ENCODE measurements at places on chromosomes 5 and 9.
A peak's percentile ranks its signal among the peaks of the same experiment; 100 is the strongest.

DNA sequence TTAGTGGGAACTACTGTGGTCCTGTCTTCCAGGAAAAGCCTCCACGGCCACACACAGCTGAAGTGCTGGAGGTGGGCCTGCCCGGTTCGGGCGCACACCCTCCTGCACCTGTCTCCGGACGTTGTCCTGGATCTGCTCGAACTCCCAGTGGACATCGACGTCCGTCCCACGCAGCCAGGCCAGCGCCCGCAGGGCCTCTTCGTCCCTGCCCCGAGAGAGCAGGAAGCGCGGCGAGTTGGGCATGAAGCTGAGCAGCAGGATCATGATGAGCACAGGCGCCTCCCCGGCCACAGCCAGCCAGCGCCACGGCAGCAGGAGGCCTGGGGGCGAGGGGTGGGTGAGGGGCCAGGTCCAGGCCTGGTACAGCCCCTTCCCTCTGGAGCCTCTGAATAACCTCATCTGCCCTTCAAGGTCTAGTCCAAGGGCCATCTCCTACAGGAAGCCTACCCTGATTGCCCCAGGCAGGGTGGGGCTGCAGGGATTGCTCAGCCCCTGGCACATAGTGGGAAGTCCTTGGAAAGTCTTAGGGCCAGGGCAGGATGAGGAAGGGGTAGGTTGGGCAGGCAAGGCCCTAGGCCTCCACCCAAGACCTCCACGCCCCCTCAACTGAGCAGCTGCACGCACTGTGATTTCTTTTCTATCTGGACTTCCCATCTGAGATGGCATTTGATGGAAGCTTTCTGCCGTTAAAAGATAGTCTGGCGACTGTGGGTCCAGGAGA, 3.4 kb downstream of the SLC2A6 start:
- no peak for DNase-seq

GRCh38 chr9:133943781-133944745, 48.1 kb downstream of the VAV2 start:
- peak; percentile 19 for DNase-seq

GRCh38 chr9:88953381-88954029, 37.8 kb upstream of the S1PR3 start:
- no peak for DNase-seq

DNA sequence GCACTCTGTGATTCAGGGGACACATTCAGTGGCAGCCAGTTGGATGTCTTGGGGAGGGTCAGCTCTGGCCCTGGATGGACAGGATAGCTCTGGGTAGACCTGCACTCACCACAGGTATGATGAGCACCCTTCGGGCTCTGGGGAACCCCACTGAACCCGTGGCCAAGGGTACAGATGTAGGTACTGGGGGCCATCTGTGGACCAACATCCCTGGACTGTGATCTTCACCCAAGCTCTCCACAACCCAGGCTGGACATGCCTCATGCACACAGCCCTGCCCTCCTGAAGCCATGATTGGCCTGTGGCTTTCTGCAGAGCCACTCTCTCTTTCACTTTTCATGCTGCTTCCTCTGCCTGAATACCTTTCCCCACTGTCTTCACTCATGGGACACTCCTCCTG, 15.6 kb upstream of the ACSL6 start:
- no peak for DNase-seq

GRCh38 chr9:135586601-135587109, 25.1 kb downstream of the PAEP start:
- DNase-seq = no peak

DNA sequence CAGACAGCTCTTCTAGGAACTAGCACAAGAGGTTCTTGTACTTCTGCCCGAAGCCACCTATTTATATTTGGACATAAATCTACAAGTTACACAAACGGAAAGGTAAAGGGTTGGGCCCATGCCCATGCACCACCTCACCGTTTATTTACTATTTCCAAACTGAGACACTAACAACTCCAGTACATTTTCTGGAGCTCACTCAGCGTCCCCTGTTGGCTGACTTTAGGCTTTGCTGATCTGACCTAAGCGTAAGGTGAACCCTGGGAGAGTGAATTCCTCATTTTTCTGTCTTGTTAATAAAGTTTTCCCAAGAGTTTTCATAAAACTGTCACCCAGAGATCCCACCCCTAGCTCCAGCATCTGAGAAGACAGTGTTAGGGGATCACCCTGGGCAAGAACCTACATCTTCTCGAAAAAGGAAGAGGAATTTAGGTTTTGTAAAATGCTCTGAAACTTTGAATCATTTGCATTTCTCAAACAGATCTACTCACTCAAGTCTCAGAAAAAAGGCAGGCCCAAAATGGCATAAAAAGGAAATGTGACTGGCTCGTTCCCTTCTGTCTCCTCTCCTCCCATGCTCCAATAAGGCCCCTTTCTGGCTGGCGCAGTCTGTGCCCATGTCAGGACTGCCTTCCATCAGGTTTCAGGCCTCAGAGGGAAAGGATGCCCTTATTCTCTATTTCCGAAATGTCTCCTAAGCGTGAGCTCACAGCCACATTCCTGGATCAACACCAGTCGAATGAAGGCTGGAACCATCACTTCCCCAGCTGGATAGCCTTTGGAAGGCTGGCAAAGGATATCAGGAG, 201.3 kb downstream of the FANCC start:
- DNase-seq = no peak

- DNase-seq = no peak
Observed at GRCh38 chr9:3874449-3875360, 348.9 kb upstream of the RFX3 start.

DNA sequence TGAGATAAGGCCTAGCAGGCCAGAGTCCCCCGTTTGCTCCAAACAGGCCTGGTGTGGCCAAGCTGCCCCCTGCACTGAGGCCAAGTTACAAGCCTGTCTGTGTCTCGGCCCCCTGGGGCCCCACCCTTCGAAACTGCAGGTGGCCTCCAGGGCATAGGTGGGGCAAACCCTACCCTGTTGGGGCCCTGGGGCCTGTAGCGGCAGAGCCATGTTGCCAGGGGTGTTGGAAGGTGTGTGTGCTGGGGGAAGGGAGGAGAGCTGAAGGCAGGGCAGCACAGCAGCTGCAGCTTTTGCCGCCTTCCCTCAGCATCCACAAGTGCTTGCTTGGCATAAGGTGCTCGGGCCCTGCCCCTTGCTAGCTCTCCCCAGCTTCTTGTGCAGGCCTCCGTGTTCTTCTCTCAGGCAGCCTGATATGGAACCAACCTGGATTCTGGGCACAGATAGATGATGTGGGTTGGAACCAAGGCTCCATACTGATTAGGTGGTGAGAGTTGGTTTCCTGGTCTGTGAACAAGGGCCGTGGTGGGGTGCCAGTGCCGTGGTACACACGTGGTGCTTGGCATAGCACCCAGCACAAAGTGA, 12.7 kb downstream of the IRF1 start:
- DNase-seq = no peak
